ENCODE measurements at places on chromosomes 16 and 17. TPM values are rescaled to one million over a fixed set of nuclear protein-coding genes. Genes with fewer than 3 reads are reported as not detected.
A peak's percentile ranks its signal among the peaks of the same experiment; 100 is the strongest.

- DNase-seq = no peak
Measured at GRCh38 chr17:43914451-43914850, 7.1 kb upstream of the MPP2 start.

DNA sequence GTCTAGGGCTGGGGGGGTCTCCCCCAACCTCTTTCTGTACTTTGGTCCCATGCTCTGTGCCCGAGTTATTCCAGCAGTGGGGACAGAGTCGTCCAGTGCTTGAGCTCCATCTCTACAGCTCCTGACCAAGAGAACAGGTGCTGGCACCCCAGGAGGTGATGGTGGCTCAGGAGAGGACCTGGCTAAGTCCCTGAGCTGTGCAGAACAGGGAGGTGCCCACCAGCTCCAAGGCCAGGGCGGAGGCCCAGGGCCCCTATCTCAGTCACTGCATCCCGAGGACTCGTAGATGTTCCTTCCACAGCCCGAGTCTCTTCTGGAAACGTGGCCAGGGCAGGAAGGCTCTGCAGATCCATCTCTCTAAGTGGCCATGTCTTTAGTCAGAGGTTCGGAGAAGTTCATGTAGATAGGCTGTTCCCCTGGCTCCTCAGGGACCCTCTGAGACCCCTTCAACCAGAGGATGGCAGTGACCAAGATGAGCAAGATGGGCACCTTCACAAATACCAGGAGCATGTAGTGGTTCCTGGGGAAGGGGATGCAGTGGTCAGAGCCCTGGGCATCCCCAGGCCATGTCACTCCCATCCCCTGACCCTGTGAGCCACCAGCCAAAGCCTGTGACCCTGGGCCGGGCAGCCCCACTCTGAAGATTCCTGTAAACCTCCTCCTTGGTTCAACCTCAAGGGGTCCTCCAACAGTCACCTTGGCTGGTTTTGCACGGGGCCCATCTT lies 8.7 kb downstream of the CD300LB start:
- DNase-seq = peak; percentile 53

DNA sequence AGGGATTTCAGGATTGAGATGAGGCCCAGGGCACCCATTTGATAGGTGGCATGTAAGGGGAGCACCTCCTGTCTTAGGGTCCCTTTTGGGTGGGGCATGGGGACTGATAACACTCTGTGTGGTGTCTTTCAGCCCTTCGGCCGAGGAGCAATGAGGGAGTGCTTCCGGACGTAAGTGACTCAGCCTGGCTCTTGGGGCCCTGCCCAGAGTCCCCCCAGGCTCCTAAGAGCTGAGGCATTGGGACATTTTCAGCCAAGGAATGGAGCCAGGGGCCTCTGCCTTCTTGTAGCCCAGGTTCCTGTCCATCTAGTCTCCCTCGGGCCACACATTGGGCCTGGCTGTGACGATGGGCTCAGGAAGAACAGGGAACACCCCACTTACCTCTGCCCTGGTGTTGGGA lies 44.4 kb downstream of the EEF2K start:
- DNase-seq = no peak

DNA sequence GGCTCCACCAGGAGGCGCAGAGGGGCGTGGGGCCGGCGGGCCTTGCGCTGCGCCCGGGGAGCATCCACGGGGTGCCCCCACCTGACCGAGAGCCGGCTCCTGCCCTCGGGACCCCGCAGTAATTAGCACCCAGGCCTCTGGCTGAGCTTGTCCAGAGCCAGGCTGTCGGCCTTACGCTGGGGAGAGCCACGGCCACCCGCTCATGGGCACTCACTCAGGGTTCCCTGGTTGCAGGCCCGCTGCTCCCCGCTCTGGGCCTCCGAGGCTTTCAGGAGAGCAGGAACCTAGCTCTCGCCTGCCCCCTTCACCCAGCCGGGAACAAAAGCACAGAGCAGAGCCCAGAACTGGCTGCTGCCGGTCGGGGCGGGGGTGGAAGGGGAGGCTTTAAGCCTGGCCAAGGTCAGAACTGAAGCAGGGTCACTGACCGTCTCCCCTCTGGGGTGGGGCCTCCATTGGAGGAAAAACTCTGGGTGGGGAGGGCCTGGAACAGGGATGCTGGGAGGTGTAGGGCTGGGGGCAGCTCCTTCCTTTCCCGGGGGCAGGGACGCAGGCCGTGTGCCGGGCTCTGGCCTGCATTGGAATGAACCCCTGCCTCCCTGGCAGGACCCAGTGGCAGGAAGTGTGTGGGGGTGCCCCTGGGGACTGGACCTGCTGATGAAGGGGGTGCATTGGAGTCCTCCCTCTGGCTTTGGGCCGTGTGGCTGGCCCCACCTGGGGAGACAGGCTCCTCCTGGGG lies 12.3 kb downstream of the GLIS2 start:
- peak; percentile 89 for DNase-seq

- no peak for DNase-seq
Measured at GRCh38 chr16:47247690-47248089, 103.9 kb upstream of the NETO2 start.

- DNase-seq = no peak
Measured at GRCh38 chr17:32258383-32259140, 7.1 kb upstream of the RHBDL3 start.

DNA sequence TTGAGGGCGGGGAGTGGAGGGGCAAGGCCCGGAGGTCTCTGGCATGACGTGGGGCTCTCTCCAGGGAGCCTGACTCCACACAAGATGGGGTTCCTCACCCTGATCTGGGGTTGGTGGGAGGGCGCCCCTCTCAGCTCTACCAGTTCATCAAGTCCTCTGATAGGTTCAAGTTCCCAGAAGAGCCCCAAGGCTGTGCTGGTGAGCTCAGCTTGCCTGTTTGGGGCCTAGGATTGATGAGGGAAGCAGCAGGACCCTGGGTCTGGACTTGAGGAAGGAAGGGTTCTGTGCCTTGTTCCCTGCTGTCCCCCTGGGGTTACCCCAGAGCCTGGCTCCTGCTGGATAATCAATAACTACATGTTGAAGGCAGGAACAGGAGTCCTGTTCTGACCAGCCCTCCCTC lies 3.5 kb downstream of the MGAT5B start:
- no peak for DNase-seq

DNA sequence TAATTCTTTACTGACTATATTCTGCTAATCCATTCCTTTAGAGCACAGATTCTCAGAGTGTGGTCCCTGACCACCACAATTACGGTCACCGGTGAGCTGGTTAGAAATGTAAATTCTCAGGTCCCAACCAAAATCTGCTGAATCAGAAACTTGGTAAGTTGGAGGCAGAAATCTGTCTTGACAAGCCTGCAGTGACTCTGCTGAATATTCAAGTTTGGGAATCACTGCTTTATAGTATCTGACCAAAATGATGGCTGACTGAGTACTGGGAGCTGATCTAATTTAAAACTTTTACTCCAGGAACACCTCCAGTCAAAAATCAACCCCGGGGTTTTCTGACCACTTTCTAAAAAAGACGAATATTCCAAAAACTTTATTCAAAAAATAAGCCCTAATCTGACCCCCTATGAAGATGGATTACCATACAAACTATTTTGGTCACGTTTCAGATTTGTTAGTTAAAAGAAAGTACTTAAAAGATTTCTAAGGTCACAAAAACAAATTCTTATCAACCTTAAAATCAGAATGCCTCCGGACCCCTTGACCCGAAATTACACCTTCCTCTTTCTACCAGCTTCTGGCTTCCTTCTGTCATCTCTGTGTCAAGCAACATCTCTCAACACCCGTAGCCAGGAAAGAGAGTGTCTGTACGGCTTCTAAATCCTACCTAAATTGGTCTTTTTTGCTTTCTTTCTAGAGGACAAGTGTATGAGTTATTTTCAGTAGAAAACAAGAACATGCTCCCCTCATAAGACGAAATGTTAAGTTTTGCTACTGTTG lies 38.6 kb downstream of the CREBBP start:
- DNase-seq = no peak

DNA sequence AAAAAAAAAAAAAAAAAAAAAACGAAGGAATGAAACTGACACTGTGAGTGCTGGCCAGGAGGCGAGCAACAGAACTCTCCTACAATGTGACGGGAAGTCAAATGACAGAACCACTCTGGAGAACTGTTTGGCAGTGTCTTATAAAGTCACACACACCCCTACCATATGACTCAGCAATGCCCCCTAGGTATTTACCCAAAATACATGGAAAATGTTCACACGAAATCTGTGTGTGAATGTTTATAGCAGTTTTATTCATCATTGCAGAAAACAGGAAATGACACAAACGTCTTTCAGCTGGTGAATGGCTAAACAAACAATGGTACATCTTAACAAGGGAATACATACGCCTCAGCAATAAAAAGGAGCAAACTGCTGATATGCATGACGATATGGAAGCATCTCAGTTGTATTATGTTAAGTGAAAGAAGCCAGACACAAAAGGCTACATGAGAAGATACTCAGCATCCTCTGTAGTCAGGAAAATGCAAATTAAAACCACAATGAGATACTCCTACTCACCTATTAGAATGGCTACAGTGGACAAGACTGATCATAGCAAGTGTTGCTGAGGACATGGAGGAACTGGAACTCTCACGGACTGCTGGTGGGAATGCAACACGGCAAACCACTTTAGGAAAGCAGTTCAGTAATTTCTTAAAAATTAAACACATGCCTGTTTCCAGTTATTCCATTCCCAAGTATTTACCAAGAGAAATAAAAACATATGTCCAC lies 74.7 kb downstream of the TBC1D16 start:
- DNase-seq = no peak

GRCh38 chr16:3007957-3008689 lies 4.6 kb upstream of the CLDN9 start:
- DNase-seq = no peak

DNA sequence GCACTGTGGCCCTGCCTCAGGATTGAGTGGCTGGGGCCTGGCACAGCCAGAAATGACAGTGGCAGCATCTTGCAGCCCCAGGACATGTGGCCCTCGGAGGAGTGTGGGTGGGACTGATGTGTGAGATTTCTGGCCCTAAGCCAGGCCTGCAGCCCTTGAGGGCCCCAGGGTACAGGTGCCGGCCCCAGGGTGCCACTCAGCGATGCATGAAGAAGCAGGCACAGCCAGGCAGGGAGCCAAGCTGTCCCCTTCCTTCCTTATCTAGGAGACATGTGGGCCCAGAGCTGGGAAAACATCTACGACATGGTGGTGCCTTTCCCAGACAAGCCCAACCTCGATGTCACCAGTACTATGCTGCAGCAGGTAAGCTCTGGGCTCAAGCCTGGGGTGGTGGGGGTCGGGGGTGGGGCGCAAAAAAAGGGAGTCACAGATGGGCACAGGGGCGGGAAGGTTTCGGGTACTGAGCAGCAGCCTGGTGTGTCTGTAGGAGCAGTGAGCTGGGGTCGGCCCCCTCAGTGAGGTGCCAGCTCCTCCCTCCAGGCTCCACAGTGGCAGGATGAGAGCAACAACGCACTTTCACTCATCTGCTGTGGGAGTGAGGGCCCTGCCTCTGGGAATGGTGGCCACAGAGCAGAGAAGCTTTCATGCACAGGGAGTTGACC lies 4.1 kb downstream of the ACE start:
- DNase-seq = no peak

The NPB gene
- not detected for total RNA-seq

- DNase-seq = peak; percentile 84
Measured at GRCh38 chr16:55478827-55479429, at the start of gene MMP2. Gene MMP2 (plus strand): TSS chr16:55479198. CDS start chr16:55479480, 282 bp downstream.

The NME2 gene
- 290 TPM for total RNA-seq

The ZNF385C gene
- total RNA-seq = not detected

DNA sequence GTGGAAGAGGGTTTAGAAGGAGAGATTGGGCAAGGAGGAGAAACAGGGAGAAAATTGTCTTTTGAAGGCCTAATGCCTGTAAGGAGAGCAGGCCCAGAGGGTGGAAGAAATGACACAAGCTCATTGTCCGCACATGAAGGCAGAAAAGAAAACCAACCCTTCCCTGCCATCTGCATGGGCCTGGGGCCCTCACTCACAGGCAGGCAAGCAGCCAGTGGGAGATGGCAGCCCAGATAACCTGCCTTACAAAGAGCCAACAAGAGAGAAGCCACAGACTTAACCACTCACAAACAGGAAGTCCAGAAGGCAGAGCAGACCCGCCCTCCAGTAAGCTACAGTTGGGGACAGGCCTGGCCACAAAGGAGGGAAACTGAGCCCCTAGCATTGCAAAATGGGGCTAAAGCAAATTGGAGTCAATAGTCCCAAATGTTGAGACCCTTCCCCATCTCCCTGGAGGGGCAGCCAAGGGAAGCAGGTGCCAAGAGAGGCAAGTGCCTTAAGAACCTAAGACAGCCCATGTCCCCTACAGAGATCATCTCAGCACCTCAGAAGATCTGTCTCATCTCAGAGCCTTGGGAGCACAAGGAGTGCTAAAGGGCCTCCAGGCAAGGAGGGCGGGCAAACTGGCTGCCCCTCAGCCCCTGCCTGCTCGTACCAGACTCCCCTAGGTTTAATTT lies 7.3 kb upstream of the TSPOAP1 start:
- no peak for DNase-seq

The GAST gene
- total RNA-seq = not detected

DNA sequence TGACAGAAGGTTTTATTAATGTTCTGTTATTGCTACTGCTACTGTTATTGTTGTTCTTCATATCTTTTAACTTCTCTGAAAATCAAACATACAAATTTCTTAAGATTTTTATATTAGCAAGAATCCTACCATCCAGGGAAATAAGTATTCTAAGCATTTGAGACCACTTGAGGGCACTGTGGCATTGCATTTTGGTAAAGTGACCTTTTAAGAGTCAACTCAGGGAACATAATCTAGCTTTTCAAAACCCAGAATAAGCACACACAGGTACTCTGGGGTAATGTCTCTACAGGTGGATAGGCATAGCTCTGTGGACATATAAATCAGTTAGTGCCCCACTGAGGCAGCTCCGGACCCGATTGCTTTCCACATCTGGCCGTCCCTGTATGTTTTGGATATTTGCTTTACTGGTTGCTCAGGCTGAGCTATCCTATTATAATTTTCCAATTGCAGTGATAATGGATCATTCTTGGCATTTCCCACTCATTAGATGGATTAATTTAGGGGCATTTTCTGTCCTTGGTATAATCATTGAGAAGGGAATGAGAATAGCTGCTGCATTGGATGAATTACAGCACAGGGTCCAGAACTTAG lies 1425.1 kb upstream of the CDH8 start:
- no peak for DNase-seq

DNA sequence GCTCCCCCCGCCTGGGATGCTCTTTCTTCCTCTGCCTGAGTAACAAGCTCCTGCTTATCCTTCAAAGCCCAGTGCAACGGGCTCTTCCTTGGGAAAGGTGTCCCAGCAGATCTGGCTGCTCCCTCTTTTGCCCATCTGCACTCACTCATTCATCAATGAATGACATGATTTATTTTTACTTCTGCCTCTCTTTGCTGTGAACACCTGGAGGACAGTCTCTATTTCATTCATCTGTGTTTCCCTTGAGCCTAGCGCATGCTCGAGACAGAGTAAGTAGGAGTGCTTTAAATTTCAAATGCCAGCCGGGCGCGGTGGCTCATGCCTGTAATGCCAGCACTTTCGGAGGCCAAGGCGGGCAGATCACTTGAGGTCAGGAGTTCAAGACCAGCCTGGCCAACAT lies 22.0 kb upstream of the GINS2 start:
- DNase-seq = no peak

- no peak for DNase-seq
Measured at GRCh38 chr16:5865236-5865635, 767.6 kb upstream of the EEF2KMT start.

Measured in right atrium auricular region (tissue), 2 donors.